ENCODE measurements at places on chromosomes 16 and 17.
A peak's percentile ranks its signal among the peaks of the same experiment; 100 is the strongest.

- DNase-seq: no peak
These were observed 49.0 kb downstream of the RTN4RL1 start for GRCh38 chr17:1976000-1976682.

- DNase-seq: no peak
These were observed 49.9 kb upstream of the CPNE2 start for GRCh38 chr16:57042157-57043111.

DNA sequence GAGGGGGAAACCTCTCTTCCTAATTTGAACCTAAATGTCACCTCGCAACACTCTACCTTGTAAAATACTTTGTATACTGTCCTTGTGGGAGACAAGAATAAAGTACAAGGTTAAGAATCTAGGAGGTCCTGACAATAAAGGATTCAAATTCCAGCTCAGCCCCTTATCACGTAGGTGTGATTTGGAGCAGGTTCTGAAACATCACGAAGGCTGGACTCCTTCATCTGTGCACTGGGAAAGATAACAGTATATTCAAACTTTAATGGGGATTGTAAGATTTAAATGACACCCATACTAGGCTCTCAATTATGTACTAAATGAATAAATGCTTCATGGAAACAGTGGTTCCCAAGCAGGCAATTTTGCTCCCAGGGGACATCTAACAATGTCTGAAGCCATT, 2.1 kb downstream of the TXNDC11 start:
- no peak for DNase-seq

DNA sequence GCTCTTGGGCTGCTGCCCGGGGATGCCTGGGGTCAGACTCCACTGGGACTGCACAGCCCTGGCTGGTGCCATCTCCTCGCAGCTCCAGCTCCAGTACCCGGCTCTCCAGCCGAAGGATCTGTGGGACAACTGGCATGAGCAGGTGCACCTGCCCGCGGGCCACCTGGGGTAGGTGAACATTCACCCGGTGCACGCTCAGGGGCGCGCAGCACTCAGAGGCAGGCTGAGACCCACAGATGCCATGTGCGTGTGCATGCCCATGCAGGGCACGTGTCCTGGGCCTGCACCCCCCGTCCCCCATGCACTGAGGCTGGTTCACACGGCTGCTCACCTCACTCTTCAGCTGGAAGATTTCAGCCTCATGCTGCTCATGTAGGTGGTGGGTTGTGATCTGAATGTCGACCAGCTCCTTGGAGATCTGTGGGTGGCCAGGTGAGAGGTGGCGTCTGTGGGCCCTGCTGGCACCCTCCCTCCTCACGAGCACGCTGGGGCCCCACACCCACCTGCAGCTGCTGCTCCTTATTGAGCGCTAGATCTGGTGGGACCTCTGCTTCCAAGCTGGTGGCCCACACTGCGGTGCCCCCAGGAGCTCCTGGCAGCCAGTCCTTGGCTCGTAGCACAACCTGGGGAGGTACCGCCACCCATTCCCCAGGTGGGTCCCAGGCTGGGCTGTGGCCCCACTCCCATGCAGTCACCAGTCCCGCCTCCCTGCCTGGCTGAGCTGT, 618 bp downstream of the CCDC78 start:
- no peak for DNase-seq

GRCh38 chr17:28460901-28461300, 12.5 kb upstream of the SLC13A2 start:
- DNase-seq: no peak

GRCh38 chr16:85926370-85926769, 27.4 kb downstream of the IRF8 start:
- DNase-seq: peak; percentile 25

DNA sequence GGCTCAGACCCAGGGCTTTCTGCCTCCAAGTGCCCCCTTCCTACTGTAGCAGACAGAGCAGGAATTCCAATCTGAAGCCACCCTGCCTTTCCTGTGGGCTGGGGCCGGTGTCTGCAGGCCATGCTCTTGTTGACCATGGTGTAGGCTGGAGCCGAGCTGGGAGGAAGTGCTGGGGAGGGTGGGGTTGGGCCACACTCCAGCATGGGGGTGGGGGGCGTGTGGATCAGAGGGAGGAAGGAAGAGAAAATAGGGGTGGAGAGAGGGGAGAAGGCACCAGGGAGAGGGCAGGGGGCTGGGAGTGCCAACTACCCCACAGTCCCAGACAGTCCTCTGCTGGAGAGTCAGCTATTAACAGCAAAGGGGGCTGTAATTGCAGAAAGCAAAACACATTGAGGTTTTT, 54.3 kb upstream of the JPH3 start:
- DNase-seq: no peak

- no peak for DNase-seq
These were observed 329.2 kb downstream of the HS3ST3B1 start for GRCh38 chr17:14630046-14630445.

DNA sequence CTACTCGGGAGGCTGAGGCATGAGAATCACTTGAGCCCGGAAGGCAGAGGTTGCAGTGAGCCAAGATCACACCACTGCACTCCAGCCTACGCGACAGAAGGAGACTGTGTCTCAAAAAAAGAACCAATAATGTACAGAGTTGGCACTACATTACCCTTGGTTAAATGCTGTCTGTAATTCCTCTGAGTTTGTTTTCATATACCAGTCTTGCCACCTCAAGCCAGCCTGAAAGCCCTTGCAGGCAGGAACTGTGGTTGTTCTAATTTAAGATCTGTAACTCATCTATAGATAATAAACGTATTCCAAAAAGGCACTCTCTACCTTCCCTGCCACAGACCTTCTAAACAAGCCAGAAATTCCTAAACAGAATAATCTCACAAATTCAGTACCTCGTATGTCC, 4.3 kb upstream of the KANSL1 start:
- DNase-seq: no peak

DNA sequence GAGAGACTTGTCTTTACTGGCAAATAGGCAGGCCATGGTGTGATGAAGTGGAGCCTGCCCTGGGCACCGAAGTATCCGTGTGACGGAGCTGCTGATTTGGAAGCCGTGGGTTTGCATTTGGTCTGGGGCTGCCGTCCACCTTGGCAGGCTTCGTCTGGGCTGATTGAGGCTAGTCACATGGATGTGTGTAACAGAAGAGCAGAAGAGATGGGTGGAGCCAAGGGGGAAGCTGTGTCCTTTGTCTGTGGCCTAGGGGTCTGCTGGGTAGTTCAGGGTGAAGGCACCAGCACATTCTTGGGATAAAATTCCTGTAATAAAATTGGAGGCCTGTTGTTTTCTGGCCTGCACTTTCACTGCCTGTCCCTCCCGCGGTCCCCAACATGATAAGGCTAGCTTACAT, 106.1 kb downstream of the AATF start:
- DNase-seq: no peak

GRCh38 chr17:19905502-19905901, 37.8 kb upstream of the ULK2 start:
- no peak for DNase-seq

DNA sequence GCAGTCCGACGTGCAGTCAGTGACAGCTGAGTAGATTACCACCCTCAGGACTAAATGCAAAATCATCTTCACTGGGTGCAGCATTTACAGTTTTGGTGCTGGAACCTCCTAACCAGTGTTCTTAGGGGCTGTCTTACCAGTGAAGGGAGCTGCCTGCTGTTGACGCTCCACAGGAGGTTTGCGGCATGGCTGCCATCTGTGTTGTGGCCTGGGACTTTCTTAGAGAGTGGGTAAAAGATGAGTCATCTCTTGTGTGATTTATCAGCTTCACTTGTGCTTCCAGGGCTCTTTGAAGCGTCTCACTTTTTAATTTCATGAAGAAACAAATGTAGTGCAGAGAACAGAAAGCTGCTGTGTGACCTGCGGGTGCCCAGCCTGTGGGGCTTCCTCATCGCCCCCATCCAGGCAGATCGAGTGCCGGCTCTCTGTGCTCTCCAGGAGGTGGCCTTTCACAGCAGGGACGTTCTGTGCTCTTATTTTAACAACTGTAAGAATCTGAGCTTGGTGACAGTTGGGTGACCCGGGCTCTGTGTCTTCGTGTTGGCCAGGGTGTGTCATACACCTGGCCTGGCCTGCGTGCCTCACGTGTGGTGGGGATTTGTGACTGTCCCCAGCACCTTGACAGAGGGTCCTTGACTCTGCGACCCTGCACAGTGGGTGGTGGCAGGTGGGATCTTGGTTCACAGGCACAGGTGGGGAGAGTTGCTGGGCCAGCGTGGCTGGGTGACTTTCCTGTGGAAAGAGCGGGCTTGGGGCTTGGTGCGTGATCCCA, 24.3 kb upstream of the ZNF750 start:
- DNase-seq: no peak

DNA sequence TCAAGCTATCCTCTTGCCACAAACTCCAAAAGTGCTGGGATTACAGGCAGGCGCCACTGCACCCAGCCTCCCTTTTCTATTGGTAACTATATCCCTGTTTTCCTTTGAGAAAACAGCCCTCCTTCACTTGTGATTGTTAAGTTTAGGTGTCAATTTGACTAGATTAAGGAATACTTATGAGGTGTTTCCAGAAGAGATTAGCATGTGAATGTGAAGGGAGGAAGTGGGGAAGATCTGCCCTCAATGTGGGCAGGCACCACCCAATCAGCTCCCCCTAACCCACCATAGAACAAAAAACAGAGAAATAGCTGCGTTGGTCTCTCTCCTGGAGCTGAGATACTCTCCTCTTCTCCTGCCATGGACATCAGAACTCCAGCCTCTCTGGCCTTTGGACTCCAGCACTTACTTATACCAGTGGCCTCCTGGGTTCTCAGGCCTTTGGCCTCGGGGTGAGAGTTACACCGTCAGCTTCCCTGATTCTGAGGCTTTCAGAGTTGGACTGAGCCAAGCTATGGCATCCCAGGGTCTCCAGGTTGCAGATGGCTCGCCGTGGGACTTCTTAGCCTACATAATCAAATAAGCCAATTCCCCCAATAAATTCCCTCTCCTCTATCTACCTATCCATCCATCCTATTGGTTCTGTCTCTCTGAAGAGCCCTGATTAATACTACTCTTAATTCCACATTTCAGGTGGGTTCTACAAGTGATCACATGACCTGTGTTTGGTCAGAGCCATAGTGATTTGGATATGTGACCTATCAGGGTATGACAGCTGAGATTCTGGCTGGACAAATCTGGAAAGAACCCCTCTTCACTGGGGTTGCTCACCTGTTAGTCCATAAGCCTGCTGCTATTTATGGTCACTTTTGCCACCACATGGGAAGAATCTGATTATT, 12.0 kb upstream of the STAT3 start:
- peak; percentile 53 for DNase-seq

GRCh38 chr16:55575496-55575895, 9.0 kb downstream of the CAPNS2 start:
- no peak for DNase-seq

DNA sequence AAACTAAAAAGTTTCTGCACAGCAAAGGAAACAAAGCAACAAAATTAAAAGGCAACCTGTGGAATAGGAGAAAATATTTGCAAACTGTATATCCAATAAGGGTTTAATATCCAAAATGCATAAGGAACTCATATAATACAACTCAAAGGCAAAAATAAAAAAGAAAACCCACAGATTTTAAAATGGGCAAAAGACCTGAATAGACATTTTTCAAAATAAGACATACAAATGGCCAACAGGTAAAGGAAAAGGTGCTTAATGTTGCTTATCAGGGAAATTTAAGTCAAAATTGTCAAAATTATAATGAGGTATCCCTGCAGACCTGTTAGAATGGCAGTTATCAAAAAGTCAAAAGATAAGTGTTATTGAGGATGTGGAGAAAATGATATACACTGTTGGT, 133.5 kb upstream of the CACNG5 start:
- DNase-seq: no peak

DNA sequence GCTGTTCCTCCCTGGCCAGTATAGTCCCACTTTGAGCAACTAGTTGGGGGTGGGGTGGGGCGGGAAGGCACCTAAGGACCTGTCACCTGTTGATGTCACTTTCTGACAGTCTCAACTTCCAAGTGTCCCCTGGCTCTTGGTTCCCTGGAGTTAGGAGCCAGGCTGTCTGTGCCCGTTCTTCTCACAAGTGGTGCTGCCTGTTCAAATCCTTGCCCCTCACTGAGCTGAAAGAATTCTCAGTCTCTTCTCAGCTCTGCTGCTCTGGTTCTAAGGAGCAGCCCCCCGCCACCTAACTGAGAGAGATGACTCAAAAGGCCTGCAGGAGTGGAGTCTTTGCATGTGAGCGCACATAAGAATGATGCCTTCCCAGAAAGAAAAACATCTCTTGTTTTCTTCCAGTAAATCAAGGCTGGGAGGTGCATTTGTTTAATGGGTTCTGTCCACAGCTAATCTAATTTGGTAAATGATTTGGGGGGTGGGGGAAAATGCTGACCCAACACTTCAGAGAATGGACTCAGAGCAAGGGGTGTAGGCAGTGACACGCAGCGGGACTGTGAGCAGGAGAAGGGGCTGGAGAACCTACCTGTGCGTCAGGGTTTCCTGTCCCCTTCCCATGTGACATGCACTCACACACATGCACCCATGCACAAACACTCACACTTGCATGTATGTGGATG, 78.2 kb upstream of the NLRP1 start:
- DNase-seq: no peak

GRCh38 chr17:45940826-45941225, 46.5 kb downstream of the MAPT start:
- DNase-seq: no peak

- DNase-seq: peak; percentile 32
These were observed 51.8 kb downstream of the SMPD3 start for GRCh38 chr16:68396481-68396880.

DNA sequence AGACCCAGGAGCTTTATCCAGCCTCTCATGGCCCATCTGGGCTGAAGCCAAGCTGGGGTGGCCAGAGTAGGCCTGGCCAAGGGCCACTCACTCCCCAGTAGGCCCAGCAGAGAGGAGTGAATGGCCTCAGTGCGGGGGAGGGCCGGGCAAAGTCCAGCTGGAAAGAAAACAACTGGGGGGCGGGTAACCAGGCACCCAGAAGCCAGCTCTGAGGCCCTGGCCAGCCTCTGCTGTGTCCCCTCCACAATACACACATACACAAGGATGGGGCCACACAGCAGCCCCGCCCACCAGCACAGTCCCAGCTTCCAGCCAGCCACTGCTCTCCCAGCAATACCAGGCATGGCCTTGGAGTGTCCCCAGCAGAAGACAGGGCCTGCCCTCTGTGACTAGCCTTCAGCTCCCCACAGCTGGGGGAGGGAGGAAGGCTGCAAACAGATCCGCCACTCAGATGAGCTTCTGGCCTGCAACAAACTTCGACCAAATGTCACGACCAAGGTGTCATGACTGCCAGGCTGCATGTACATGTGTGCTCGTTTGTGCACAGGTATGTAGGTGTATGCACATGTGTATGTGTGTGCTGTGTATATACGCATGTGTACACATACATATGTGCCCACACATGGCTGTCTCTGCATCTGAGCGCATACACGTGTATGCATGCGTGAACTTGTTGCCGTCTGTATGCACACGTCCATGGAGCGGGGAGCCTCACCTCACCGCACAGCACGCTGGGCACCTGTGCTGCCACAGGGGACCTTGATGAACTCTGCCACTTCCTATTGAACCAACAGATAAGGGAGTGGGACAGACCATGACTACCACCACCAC, 5.0 kb downstream of the CARHSP1 start:
- peak; percentile 51 for DNase-seq
